ENCODE measurements at places on chromosomes 16 and 17. TPM values are rescaled to one million over a fixed set of nuclear protein-coding genes. Genes with fewer than 3 reads are reported as not detected.
A peak's percentile ranks its signal among the peaks of the same experiment; 100 is the strongest.

Gene KRT25
- not detected for total RNA-seq

- DNase-seq, result no peak
These were observed 53.7 kb downstream of the SNX20 start for GRCh38 chr16:50627419-50627818.

DNA sequence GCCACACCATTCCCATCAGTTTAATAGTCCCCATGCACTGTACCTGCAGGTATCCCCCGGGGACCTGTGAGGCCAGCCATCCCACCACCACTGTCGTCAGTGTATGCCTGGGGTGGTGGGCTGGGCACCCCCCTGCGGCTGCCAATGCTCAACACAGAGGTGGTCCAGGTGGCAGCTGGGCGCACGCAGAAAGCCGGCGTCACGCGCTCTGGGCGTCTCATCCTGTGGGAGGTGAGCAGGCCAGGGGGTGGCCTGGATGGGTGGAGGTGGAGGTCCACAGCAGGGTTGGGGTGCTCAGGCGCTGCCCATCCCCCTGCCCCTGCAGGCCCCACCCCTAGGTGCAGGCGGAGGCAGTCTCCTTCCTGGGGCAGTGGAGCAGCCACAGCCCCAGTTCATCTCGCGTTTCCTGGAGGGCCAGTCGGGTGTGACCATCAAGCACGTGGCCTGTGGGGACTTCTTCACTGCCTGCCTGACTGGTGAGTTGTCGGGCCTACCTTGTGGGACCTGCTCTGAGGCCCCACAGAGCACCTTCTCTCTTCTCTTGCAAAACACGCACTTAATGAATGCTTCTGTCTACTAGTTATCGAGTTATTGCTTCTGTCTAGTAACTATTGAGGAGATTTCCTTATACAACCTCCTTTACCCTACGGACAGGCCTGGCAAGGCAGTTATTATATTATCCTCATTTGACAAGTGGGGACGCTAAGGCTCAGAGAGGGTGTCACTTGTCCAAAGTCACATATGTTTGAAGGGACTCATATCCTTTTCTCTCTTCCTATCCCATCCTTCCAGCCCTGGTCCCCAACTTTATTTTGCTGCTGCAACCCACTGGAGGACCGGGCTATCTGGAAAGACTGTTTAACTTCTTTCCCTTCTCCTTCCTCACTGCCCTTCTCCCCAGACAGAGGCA, 5.8 kb upstream of the TRAF4 start:
- peak; percentile 94 for DNase-seq

DNA sequence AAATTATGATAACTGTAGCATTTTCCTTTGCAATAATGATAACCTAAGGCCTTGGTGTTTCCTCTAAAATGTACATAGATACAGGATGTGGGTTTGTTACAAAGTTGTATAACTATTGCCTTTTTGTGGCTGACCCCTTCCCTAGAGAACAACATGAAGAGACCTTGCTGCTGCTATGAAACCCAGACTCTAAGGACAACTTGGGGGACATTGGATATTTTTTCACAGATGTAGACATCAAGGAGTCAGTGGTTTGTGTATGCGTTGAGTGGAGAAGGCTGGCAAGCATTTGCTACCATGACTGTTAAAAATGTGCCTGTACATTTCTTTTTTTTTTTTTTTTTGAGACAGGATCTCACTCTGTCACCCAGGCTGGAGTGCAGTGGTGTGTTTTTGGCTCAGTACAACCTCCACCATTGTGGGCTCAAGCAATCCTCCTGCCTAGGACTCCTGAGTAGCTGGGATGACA, 12.3 kb downstream of the HMOX2 start:
- DNase-seq, result no peak

GRCh38 chr17:64016231-64016784, 4.1 kb downstream of the ICAM2 start:
- DNase-seq, result no peak

Gene DNAI2
- total RNA-seq, result 0.67 TPM

Gene CCL7
- not detected for total RNA-seq
